ENCODE measurements at places on chromosomes 7 and 10.

DNA sequence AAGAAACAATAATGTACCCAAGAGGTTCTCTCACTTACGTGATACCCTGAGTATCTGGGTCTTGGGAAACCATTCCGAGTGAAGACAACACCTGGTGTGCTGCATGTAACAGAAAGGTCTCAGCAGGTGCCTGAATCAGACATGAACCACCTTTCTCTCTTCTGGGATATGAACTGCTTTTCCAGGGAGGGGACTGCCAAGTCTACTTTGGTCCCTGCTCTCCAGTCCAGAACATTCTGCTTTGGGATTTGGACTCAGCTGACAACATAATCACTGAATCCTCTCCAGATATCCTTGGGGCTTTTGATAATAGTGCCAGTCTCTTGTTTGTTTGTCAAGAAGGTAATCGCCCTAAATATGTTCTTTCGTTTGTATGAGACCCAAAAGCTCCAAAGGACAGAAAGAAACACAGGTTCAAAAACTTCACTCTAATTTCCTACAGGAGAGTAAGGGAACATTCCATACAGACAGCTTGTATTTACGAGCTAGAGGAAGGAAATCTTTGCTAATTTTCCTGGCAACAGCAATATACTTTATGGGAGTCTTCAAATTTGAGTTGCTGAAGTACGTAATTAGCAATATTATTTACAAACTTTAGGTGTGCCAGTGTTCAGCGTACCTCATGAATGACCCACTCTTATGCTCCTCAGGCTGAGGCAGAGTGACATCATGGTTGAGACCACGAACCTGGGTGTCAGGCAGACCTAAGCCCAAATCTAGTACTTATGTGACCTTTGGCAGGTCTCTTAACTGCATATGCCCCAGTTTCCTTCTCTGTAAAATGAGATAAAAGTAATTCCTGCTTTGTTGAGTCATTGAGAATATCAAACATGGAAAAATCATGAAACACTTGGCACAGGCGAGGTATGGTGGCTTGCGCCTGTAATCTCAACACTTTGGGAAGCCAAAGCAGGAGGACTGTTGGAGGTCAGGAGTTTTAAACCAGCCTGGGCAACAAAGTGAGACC, 5.4 kb downstream of the ABLIM1 start:
- DNase-seq, result no peak

GRCh38 chr7:91800389-91800788, 80.1 kb downstream of the MTERF1 start:
- DNase-seq, result no peak

- DNase-seq, result no peak
These were observed 147.1 kb upstream of the LRRN3 start for GRCh38 chr7:110943701-110944345.

DNA sequence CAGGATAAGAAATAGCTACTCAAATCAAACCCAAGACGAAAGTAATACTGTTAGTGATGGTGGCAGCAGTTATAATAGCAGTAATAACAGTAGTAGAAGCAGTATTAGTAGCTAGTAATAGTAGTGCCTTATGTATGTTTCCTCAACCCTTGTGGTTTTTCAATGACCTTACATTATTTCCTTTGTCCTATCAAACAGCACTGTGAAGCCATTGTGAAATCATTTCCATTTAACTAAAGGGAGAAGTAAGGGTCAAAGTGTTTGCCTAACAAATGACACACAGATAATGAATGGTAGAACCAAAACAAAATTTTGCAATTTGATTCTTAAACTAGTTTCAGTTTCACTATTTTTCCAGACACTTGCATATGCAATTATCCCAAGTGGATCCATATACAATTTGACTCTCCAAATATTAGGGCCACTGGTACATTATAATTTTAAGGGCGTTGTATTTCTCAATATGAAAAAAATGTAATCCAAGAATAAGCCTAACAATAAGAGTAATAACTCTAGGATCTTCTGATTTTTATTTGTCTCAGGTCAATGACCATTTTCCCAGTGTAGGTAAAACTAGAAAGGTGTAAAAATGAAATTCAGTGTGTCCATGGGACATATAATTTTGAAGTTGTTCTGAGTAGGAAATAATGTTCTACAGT, 33.7 kb upstream of the TMEM26 start:
- no peak for DNase-seq

GRCh38 chr7:134044682-134045081, 82.5 kb upstream of the LRGUK start:
- DNase-seq, result no peak

- no peak for DNase-seq
These were observed 198.8 kb downstream of the TNS3 start for GRCh38 chr7:47383072-47383471.

GRCh38 chr10:82953331-82953730, 1078.3 kb downstream of the NRG3 start:
- no peak for DNase-seq

DNA sequence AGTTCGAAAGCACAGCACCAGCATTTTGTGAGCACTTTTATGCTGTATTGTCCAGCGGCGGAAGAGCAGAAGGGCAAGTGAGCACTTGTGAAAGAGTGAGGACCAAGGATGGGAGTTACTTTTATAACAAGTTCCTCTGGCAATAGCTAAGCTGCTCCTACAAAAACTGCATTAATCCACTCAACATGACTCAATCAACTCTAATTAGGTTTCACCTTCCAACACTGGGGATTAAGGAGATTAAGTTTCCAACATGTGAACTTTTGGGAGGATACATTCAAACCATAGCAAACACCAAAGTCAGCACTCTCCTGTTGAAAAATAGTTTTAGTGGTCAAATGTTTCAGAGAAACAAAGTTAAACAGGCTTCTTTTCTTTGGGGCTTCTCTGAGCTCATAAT, 844.5 kb downstream of the REEP3 start:
- no peak for DNase-seq

DNA sequence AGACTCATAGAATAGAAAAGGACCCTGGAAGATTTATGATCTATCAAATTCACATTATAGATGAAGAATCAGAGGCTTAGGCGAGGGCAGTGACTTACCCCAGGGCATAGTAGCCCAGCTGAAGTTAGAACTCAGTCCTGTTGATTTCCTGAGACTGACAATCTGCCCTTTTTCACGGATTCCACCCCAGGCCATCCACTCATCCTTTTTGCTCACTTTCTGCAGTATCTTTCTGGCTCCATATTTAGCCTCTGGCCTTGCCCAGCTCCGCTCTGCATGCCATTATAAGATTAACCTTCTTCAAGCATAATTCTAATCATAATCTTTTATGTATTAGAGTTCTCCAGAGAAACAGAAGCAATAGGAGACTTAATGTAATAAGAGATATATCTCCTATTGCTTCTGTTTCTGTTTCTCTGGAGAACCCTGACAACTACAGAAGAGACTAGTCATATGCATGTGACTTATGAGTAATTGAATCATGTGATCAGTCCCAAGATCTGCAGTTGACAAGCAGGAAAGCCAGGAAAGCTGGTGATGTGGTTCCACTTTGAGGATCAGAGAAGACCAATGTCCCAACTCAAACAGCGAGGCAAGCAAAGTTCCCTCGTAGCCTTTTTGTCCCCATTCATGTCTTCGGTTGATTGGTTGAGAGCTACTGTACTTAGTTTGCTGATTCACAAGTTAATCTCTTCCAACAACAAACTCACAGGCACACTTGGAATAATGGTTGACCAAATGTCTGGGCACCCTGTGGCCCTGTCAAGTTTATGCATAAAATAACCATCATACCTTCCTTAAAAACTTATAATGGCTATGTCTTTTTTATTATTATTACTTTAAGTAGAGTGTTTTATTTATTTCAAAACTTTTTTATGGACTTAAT, 412.1 kb downstream of the SUGCT start:
- DNase-seq, result no peak

- DNase-seq, result no peak
These were observed 64.5 kb upstream of the ANKRD1 start for GRCh38 chr10:90985321-90985933.

DNA sequence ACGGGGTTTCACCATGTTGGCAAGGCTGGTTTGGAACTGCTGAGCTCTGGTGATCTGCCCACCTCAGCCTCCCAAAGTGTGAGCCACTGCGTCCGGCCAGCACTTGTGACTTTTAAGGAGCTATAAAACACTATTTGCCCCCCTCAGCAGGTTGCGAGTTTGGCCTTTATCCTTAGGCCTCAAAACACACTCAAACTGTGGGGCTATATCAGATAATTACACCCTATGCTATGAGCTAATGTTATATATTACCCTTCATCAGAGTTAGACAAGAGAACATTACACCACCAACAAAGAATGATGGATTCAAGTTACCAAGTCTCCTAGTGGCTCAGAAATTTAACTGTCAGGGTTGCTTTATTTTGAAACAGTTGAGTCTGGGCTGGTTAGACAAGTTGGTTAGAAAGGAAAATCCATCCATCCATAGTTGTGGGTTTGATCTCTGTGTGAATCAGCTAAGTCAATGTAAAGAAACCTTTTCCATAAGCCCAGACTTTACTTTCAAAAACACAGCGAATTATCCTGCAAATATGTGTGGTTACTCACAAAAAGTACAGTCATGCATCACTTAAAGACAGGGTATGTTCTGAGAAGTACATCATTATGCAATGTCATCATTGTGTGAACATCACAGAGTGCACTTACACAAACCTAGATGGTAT, 115.8 kb downstream of the SEMA3D start:
- DNase-seq, result no peak

GRCh38 chr10:66747451-66747850, 178.4 kb upstream of the LRRTM3 start:
- no peak for DNase-seq

DNA sequence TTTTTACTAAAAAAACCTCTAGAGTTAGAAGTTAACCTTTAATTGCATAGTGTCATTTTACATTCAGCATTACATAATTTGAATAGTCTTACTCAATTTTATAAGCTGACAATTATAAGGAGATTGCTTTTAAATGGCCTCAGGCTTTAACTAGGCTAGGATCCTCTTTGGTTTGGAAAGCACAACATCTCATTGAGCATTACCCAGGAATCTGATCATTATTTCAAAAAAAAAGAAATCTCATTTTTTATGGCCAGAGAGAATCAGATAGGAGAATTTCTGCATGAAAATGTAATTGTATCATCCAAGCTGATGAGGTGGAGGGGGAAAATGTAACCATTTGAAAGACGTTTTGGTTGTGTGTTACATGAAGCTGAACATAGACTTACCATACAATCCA, 324.9 kb upstream of the POT1 start:
- DNase-seq, result no peak

DNA sequence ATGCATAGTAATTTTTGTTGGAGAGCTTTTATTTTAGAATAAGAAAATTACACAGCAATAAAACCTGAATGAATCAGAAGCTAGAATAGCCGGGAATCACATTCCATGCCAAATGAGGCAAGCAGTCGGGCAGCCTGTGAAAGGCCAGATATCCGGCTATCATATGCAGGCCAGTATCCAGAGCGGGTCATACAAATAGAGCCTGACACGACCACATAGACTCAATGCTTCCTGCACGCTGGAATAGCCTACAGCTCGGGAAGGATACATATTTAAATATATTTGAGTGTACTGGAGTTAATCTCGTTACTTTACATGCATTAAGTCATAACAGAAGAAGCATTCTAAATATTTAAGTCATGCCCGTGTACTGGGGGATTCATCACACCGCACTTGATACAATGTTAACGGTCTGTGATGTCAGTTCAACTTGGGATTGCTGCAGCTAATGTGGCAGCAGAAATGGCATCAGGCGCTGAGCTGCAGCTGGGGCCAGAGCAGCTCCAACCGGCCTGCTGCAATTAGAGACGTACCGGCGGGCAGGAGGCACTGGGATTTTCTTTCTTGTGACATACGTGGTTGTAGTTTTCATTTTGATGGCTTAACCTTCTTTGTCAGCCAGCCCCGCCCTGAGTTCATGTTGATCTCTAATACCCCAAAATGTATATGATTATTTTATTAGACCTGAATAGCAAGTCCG, 112.0 kb downstream of the EBF3 start:
- no peak for DNase-seq

DNA sequence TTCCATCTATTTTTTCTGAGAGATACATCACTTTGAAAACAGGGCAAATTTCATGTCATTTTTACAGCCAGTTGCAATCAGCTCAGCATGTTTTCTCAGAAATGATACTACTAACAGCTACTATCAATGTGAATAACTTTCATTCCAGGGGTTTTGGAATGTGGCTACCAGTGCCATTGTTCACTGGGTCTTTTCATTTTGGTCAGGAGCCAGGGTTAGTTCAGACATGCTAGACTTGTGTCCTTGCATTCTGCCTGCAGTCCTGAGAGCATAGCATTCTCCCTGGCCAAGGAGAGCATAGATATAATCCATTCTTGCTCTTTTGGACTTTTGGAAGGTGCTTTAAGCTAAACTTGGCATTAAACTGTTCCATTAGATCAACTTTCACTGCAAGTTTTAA, 160.9 kb upstream of the NEBL start:
- DNase-seq, result no peak

DNA sequence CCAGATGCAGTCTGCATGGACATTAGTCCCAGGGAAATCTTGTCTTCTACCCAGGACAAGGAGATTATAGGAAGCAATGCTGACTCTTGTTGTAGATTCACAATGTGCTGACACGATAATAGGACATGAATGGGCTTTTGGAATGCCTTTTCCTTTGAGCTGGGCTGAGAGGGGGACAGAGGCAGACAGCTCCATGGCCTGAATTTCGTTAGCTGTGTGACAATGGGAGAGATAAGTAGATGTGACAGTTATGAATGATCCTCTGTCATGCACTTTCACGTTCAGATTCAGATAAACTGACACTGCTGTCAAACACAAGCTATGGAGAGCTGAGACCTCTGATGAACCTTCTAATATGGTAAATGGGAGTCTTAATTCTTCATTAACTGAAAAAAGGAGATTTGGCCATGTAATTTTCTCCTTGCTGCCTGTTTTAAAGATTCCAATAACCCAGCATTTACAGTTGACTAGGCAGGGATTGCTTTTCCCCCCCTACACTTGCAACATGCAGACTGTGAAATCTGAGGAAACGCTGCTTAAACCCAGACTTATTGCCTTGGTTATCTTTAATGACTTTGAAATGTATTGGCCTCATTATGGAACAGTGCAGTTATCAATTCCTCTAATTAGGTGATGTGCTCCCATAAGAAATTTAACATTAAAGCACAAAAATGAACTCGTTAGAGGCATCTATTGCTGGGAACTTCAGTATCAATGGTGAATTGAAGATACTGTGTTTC, 669.3 kb downstream of the AUTS2 start:
- DNase-seq, result no peak

- DNase-seq, result no peak
These were observed 56.3 kb downstream of the CADPS2 start for GRCh38 chr7:122829962-122830361.

- no peak for DNase-seq
These were observed 49.0 kb upstream of the GTF2IRD1 start for GRCh38 chr7:74404741-74405140.

DNA sequence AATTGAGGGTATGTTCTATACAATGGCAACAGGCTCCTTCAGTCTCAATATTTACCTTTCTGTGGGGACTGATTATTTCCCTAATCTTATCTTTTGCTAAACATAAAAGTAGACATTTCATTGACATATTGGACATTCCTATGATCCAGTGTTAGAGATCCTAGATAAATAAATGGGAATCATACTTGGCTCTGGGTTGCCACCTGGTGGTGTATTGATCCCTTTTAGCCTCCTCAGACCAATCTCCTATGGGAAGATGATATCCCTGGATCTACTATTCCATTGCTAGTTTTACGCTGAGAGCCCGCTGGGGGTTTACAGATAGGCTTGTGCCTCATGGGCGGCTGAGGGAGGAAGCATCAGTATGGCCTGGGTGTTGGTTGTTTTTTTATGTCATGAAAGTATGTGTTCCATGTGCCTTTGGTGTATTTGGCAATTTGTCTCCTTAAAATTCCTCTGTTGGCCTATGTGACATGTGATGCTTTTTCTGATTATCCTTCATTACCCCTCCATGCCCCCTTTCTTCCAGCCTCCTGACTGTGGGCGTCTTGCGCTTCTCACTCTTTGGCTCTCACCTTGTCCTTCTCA, 18.8 kb downstream of the CELF2 start:
- no peak for DNase-seq

Data from stimulated activated CD4-positive, alpha-beta T cell treated with anti-CD3 and anti-CD28 coated beads, Interleukin-2, amount 100 ng/mL, for 4 hours (primary cell).